ENCODE measurements at places on chromosomes 7 and 10.

DNA sequence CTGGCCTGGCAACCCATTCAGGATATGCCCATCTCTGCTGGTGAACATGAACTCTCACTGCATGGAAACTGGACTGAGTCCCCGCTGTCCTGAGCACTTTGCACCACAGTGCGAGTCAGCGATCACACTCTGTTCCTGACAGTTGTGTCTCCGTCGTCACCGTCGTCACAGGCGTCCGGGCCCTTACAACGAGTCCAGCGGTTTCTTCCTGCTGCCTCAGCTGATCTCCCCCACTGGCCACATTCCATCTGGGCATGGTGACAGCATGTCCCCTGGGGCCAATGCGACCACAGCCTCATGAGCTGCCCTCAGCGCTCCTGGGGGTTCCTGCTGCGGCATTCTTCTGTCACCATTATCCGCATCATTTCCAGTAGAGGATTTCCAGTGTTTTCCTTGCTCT, 76.8 kb upstream of the KLF6 start:
- DNase-seq, result no peak

GRCh38 chr7:55310287-55311025, 54.7 kb upstream of the LANCL2 start:
- no peak for DNase-seq

GRCh38 chr7:66886152-66886551, 34.9 kb upstream of the TMEM248 start:
- DNase-seq, result no peak

GRCh38 chr10:57849691-57850357, 417.9 kb downstream of the IPMK start:
- no peak for DNase-seq

GRCh38 chr10:116545756-116546155, at the start of gene PNLIP:
Gene PNLIP, plus strand, starts transcription at chr10:116545931. Its CDS starts 162 bp downstream, at chr10:116546093.
- DNase-seq, result no peak

- DNase-seq, result no peak
Observed at GRCh38 chr10:72697716-72698115, 5.8 kb downstream of the MCU start.

DNA sequence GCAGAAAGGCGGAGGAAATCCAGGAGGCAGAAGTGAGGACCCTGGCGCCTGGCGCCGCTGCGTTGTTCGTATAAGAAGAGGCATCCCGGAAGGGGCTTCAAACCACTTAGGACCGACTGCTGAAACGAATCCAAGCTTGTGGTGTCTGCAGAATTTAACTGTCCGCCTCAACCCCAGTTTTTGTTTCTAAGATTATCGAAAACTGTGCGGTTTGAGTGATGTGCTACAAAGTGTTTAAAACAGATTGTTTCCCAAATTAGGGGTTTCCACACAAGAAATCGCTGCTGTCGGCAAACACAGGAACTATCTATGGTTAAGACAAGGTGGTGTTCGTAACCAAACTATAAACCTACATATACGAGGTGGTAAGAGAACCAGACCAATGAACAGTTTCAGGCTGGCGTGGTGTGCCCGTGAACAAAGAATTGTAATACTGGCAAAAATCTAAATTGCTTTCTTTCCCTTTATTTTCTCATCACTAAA, 835 bp upstream of the DGKI start:
- peak; percentile 71 for DNase-seq

All from NCI-H2227 treated with DMSO at 0.1 percent for 48 hours (cell line).